NCI-H2029 (cell line): ENCODE measurements at places on chromosomes 3 and 15.

GRCh38 chr15:57133127-57133968 is 214.9 kb downstream of the TCF12 start:
- DNase-seq = no peak

- no peak for DNase-seq
Measured at GRCh38 chr3:8990266-8991215, 27.3 kb upstream of the RAD18 start.

GRCh38 chr15:64701482-64702184 is 73.8 kb downstream of the RBPMS2 start:
- no peak for DNase-seq

DNA sequence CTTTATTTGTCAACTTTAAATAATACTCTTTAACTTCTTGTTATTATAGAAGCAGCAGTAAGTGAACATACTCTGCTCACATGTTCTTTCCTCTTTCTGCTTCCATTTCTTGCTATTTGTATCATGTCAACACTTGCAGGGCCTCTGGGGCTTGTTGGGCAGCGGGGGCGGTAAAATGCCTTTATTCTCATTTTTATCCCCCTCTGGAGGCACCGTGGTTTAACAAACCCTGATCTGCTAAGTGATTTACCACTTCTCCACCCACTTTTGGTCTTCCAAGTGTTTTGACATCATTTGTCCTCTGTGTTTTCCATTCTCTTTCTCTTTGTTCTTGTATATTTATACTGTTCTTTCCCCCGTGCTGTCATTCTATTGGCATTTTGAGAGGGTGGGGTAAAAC is 33.9 kb downstream of the SCN10A start:
- DNase-seq = no peak

DNA sequence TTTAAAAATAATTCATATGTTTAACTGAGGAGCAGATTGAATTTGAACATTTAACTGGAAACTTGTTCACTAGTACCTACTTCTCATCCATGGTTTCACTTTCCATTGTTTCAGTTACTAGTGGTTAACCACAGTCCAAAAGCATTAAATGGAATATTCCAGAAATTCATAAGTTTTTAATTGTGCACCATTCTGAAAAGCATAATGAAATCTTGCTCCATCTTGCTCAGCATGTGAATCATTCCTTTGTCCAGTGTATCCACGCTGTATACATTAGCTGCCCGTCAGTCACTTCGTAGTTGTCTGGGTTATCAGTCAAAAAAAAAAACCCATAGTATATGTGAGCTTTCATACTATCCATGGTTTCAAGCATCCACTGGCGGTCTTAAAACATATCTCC is 217.6 kb downstream of the TPRG1 start:
- no peak for DNase-seq

GRCh38 chr3:116639641-116640040 is 69.9 kb upstream of the TUSC7 start:
- no peak for DNase-seq

GRCh38 chr3:191339316-191339917 is 9.1 kb upstream of the UTS2B start:
- DNase-seq = no peak

DNA sequence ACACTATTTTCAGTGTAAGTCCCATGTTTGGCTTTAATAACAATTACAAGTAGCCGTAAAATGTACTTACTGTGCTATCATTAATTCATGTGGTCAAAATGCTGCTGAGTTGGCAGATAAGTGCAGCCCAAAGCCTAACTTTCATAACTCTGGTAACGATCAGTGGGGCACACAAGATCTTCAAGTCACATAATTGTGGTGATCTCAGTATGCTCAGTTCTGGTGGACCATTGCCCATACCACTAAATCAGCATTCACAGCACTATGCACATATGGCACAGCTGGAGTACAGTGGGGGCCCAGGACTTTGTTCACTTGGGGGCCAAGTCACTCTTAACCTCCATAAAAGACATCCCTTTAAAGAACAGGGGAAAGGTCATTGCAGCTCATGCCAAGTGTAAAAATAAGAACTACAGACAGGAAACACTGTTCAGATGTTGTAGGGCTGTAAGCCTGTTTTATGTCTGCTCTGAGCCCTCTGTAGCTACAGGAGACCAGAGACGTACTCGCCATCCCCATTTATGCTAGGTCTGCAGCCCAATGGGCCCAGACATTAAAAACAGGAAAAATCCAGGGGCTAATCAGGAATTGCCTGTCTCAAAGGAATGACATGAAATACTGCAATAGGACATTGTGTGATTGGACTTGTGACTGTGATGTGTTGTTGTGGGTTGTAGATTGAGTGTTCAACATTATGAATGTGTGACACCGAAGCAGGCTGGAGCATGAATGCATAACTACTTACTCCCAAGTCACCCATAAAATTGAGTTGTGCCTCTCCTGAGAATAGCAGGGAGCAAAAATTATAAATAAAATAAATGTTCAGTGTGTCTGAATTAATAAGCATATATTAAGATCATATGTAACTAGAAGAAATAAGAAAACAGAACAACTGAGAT is 282.5 kb upstream of the EPHA3 start:
- DNase-seq = no peak

DNA sequence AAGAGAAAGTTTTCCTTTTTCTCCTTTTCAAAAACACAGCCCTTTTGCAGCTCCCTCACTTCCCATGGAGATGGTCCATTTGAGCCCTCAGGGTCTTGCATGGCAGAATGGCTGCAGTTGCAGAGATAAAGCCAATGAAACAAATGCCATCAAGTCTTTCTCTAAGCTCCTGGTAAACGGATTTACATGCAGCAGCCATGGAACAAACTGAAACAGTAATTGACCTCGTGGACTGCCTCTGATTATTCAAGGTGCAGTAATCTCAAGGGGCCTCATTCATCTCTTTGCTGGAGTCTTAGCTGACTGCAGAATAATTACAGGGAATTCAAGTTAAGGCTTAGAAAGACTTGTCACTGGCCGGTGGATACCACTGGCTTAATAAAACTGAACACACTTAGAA is 125.1 kb downstream of the SQOR start:
- no peak for DNase-seq

DNA sequence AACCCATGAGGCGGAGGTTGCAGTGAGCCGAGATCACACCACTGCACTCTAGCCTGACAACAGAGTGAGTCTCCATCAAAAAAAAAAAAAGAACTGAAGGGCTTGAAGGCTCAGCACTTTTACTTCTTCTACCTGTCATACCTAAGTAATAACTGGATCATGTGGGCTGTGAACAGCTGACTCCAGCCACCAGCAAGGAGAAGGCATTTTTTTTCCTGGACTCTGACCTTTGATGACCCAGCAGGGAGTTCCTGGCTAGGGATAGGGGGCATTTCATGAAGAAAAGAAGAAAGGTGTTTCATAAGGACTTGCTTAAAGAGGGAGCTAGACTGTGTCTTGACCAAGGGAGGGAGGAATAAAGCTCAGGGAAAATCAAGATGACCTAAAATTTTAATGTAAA is 266.0 kb downstream of the ZNF621 start:
- no peak for DNase-seq

DNA sequence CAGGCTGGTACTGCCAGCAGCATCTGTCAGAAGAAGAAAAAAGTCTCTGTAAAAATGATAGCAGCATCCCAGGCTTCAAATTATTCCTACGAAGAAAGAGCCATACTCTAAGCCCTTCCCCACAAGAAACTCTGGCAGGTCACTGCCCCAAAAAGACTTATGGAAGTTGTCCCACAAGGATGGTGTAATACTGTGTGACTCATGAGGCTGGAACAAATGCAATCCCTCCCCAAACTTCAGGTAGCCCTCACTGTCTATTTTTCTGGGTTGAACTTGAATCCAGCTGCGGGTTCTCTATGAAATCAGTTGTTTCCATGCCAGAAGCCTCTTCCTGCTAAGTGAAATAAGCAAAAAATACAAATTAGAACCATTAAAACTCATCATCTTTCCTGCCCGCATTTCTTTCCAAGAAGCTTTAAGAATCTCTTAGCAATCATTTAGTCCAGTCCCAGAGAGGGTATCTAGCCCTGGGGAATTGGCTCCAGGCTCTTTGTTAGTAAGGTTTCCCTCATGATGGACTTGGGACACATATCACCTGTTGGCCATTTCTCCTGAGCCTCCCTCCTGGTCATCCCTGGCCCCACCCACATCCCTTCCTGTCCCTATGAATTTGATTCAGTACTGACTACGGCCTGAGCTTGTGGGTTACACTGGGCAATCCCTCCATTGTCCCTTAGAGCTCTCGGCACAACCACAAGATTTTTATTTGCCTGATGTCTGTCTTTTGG is 51.7 kb downstream of the FAM174B start:
- DNase-seq = no peak

DNA sequence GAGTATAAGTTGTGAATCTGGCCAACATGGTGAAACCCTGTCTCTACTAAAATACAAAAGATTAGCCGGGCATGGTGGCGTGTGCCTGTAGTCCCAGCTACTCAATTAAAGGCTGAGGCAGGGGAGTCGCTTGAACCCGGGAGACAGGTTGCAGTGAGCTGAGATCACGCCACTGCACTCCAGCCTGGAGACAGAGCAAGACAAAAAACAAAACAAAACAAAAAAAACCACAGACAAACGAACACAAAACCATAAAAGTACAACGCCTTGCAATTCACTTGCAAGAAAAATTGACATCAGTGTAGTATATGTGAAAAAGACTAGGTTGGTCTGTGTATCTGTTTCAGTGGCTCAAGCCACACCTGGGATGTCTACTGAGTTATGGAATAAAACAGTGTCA is 29.9 kb upstream of the CCDC80 start:
- no peak for DNase-seq

DNA sequence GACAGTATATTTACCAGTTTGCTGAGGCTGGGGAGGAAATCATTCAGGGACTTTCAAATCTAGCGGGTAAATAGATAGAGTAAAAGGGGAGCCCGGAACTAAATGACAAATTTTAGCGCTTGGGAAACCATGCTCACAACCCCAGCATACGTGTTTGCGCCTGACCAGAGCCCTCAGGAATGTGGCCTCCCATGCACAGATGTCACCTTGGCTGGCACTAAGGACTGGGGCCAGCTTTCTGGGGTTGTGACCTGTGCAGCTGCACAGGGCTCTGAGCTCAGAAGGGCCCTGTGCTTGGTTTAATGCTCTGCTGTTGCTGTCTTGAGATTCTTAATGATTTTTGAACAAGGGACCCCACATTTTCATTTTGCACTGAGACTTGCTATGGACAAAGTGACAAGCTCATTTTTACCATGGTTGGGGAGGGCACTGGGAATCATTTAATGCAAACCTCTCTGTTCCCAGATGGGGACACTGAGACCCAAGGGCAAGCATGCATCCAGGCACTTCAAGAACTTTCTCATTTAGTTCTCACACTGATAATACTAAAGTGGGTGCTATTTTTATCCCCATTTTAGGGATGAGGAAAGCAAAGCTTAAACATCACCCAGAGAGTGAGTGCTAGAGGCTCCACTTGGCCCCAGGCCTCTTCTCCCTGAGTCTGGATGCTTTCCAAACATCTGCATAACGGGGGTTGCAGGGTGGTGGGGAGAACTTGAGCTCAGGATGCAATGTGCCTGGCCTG is 44.1 kb upstream of the FAM107A start:
- no peak for DNase-seq

DNA sequence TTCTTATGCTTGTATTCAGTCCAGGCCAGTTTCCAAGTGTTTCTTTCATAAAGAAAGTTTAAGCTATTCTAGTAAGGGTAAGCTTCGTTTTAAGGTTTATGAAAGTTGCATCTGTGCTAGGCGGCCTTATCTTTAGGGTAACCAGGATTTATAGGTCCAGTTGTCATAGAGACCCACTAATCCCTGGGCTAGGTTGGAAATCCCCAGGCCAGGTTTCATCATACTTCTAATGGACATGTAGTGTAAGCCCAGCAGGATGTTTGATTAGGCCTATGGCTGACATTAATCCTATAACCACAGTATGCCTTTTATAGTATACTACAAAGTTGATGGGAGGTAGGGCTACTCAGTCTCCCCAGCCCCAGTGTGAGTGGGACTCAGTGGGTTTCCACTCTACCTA is 312.4 kb downstream of the CACNA2D3 start:
- no peak for DNase-seq

DNA sequence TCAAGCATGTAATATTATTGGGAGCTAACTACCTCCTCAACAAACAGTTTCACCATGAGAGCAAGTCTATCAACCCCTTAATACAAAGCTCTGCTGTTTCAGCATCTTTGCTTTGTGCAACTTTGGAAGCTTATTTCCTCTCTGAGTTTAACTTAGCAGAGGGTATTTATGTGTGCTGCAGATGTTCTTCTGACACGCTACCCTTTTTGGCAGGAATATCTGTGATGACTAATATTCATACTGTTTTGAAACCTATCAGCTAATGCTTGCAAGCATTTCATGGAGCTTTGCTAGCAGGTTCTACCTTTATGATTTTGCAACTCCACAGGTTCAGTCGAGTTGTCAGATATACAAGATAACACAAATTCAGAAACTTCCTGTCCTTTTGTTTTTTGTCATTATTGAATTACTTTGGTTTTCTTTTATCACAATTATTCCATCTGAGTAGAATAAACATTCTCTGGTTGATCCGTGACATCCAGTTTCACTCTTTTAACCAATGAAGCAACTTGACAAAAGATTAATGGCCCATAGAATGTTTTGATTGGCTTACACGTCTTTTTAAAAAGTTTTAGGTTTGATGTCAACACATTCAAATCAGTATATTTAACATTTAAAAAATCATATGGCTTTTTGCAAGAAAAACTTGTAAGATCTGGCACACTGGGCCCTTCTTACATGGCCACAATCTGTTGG is 1.7 kb upstream of the SLC9A9 start:
- no peak for DNase-seq

- DNase-seq = no peak
Measured at GRCh38 chr3:196398782-196399181, 33.4 kb downstream of the UBXN7 start.
